ENCODE measurements at places on chromosomes 7 and 10. TPM values are rescaled to one million over a fixed set of nuclear protein-coding genes. Genes with fewer than 3 reads are reported as not detected.

The EN2 gene
- not detected for total RNA-seq

The NKX1-2 gene
- total RNA-seq: not detected

The DRGX gene
- total RNA-seq: not detected

The CPED1 gene
- 2.5 TPM for total RNA-seq

The ANKRD61 gene
- not detected for total RNA-seq

The SPDYE11 gene
- total RNA-seq: not detected

The ACSM6 gene
- total RNA-seq: not detected

The OR2A12 gene
- total RNA-seq: not detected

The PDE6C gene
- not detected for total RNA-seq

The GIMAP1 gene
- total RNA-seq: 14.4 TPM

The SYT15B gene
- total RNA-seq: 0.65 TPM

The INSYN2A gene
- total RNA-seq: not detected

The SFR1 gene
- 12.2 TPM for total RNA-seq

The IGFBP3 gene
- total RNA-seq: 13.7 TPM

The GIMAP4 gene
- total RNA-seq: 166 TPM

The ODAD2 gene
- 0.98 TPM for total RNA-seq

The ZPBP gene
- not detected for total RNA-seq

The ZMIZ1 gene
- total RNA-seq: 21.8 TPM

The ADAM12 gene
- 0.65 TPM for total RNA-seq

The IL6 gene
- total RNA-seq: 3.7 TPM

The WDR86 gene
- total RNA-seq: not detected

The FAM237B gene
- total RNA-seq: not detected

The C10orf67 gene
- total RNA-seq: not detected
